ENCODE measurements at places on chromosomes 3 and 15.

DNA sequence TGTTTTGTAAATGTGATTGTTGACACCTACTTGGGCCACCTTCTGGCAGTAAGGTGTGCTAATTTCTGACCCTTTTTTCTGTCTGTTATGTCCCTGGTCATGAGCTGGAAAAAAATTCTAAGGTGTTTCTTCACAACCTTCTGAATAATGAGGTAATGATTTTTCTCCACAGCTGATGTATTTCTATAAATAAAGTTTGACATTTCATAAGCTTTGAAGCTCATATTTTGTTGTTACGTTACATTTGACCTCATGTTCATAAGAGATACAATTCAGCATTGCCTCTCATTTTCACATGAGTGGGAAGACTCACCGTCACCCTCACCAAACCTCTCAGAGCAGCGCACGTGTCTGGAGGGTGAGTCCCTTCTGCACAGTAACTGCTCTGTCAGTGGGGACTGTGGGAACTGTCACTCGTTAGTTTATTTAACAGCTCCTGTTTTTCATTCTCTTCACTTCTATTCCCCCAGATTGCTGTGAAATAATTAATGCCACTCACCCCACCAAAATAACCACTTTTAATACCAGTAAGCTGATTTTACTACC lies 140.9 kb downstream of the PLCL2 start:
- DNase-seq, result no peak

DNA sequence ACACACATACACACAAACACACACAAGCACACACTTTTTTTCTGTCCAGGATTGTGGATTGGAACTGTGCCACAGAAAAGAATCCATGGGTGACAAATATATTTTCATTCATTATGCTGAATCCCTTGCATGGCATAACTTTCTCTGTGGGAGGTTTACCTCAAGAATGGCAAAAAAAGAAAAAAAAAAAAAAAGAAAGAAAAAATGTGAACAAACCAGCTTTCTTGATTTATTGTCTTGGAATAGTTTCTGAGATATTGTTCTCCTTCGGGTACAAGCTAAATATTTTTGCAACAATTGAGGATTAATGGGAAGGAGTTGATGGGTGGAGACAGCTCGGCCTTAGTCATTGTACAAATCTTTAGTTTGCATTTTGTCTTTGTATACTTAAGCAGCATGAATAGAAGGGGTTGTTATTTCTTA lies 153.1 kb downstream of the GMNC start:
- DNase-seq, result no peak

DNA sequence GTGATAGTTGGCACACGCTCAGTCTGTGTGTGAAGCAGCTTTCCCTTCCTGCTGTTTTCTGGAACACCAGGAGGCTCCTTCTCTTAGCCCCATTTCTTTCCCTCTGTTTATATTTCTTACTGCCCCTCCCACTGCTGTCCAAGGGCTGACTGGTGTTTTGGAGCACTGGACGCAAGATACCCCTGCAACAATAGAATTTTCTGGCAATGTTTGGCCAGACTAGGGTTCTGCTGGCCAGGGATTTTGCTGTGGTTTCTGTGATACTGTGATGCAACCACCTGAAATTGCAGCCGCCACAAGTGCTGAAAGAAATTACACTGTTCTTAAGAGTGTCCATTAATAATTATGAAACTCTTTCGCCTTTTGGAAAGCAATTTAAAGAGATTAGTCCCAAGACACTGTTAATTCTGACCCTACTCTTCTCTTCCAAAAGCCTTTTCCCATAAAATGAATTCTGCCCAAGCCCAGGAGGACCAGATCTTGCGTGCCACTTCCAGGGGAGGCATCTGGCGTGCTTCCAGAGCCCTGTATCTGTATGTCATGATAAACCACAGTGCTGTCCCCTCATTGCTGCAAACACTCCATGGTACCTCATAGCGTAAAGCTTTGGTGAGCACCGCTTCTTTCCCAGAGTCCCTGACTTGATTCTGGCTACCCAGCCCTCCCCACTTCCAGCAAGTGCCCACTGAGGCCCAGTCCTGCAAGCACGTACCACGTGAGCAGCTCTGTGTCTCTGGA lies 159.4 kb upstream of the CHRM5 start:
- DNase-seq, result peak; percentile 58

GRCh38 chr3:183131735-183132134 lies 30.8 kb downstream of the LAMP3 start:
- no peak for DNase-seq

DNA sequence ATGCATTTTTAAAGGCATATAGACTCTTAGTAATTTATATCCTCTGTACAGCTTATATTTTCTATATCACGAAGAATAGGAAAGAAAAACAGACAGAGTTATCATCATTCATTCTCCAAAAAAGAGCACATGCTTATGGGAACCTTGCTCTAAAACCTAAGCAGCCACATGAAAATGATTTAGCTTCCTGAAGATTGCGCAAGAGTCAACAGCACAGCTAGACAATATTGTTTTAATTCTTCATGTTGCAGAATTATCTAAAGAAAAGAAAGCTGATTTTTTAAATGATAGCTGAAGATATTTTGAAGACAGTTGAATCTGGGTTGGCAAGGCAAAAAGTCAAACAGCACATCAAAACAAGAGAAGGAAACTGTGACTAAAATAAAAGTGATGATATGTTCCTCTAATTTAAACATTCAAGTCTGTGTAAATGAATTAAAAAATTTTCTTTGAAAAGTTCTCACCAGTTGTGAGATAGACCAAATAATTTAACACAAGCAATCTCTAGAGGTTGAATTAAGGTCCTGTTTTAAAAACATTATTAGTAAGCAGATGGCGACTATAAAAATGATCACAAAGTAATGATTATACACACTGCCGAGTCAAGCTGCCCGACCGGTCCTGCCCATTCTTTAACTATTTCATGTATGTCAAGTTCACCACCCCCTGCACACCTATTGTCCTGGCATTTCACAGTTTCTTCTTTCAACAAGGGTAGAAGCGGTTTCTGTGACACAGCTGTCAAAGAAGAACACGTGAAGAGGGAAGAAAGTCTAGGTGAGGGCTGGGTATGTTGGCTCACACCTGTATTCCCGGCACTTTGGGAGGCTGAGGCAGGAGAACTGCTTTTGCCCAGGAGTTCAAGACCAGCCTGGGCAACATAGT lies 74.2 kb upstream of the BHLHE40 start:
- peak; percentile 52 for DNase-seq

DNA sequence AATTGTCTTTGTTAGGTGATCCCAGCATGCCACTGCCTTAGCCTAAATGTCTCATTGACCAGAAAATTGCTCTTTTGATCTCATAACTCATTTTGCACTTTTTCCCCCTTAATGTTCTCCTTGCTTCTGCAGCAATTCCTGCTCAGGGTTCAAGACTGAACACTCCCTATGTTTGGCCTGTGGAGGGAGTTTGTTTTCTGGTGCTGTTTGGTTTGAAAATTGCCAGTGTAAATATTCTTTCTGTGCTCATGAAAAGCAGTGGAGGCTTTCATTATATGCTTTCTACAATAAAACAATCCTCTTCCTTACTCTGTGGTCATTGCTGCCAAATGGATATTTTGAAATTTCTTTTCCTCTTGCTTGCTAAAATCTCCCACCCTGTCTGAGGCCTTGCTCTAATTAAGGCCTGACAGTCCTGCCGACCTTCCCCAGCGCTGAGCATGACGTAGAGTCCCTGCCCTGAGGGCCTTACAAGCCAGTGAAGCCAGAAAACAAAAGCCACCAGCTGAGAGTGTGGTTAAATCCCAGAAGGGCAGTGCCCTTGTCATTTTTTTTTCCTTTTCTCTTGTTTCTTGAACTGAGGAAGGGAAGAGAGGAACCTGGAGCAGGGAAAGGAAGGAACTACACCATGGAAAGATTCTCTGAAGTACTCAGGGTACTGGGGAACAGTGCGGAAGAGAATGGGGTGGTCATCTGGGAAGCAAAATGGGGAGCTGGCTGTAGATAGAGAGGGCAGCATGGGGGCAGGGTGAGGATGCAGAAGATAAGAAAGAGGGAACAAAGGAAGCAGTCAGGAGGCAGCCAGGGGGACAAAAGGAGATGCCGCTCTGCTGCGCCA lies 24.8 kb downstream of the ZBTB38 start:
- DNase-seq, result no peak

DNA sequence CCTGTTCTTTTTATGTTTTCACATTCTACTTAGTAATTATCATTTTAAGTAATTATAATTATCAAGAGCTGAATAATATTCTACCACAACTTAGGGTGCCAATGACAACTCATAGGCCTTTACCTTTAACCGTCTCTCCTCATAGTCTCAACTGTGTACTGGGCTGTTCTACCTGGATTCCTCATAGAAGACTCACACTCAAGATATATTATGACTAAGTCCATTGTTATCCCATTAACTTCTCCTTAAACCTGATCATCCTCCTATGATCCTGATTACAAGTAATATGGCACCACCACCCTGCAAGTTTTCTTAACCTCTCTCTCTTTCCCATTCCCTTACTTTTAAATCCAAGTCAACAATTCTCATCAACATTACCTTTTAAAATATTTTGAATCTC lies 285.9 kb upstream of the VEPH1 start:
- no peak for DNase-seq

- DNase-seq, result no peak
Observed at GRCh38 chr3:177590826-177591225, 393.5 kb upstream of the TBL1XR1 start.

DNA sequence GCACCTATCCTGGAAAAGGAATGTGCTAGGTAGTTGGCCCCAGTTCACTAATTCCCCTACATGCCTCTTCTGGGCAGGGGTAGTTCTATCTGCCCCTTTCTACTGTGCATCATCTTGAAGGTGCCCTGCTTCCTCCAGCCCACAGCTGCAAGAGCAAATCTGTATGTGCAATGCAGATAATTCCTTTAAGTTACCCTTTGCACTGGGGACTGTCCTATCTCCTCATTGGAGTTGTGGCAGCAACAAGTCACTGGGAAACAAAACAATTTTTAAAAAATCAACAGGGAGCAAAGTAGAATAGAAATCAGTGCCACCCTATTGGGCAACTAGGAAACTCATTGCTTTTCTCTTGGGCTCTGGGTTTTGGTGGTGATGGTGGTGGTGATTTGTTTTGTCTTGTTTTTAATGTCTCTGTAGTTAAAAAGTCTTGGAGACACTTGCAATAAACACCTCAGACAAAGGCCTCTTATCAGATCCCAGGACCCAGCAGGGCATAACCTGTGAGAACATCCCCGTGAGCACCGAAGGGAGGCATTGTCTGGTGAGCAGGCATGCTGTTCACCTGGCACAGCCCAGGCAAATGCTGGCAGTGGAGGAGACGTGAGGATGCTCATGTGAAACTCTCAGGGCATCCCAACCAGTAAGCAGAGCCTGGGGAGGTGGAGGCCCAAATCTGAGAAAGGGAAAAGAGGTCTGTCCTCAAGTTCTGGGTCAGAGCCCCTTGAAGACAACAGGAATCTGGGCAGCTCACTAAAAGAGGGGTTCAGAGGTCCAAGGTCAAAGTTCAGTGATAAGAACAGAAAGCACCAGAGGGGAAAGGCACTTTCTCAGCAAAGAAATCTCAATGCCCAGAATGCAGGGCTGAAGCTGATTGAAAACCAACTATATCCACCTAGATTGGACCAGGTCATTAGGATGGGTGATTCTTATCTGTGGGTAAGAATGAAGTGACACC lies 27.9 kb downstream of the C2CD4B start:
- no peak for DNase-seq

GRCh38 chr15:68560501-68561113 lies 18.2 kb upstream of the CORO2B start:
- DNase-seq, result no peak

- DNase-seq, result no peak
Observed at GRCh38 chr3:79148786-79149185, 619.0 kb downstream of the ROBO1 start.

DNA sequence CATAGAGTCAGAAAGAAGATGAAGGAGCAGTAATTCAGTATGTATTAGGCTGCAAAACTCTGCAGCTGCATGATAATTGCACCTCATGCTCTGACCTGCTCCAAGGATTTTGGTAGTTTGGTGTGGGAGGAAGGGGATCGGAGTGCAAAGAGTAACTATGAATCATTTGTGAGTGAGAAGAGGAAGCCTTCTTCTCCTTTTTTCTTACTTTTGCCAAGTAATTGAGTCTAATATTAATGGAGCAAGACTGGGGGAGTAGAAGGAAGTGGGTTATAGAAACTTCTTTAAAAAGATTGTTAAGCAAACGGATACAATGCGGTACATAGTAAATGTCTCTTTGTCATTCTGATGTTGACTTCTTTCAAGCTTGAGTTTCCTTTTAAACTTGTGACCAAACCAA lies 276.5 kb downstream of the EDEM1 start:
- DNase-seq, result peak; percentile 65

- no peak for DNase-seq
Observed at GRCh38 chr3:116994351-116994879, 284.8 kb downstream of the TUSC7 start.

- DNase-seq, result no peak
Observed at GRCh38 chr15:78654272-78654671, 13.3 kb upstream of the CHRNB4 start.

- no peak for DNase-seq
Observed at GRCh38 chr3:11136830-11137626, 17.3 kb upstream of the HRH1 start.

GRCh38 chr3:112813723-112814171 lies 32.9 kb downstream of the CD200R1L start:
- peak; percentile 95 for DNase-seq

- peak; percentile 10 for DNase-seq
Observed at GRCh38 chr3:126129398-126129891, 45.5 kb upstream of the SLC41A3 start.

GRCh38 chr3:30189900-30190299 lies 416.5 kb upstream of the TGFBR2 start:
- no peak for DNase-seq

DNA sequence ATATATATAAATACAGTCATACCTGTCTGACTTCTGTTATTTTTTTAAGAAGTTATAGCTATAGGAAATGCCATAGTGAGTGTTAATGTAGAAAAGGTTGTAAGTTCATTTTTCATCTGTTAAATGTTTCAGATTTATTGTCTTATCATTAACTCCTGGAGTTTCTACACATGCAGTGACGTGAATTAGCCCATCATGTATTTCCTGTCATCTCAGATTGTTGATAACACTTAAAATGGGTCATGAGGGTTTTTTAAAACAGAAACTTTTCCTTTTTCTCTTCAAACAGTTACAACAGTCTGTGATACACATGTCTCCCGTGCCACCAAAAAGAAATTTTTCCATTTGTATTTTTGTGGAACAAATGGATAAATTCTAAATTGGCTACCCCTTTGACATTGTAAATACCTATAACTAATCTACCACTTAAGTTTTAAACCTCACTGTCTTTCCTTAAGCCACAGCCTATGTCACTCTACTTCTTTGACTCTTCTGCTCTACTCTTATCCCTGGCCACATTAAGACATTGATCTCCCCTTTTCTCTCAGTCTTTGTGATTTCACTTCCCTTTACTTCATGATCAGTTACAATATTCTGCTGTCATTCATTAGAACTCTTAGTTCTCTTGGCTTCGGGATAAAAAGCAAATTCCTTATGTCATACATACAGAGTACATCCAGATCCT lies 89.1 kb downstream of the NEO1 start:
- DNase-seq, result no peak

All from hematopoietic multipotent progenitor cell treated with erythropoietin and hydrocortisone succinate and interleukin-3 and kit ligand, for 4 days (in vitro differentiated cells).